Stimulated activated CD8-positive, alpha-beta memory T cell treated with anti-CD3 and anti-CD28 coated beads, Interleukin-15, amount 100 ng/mL, for 4 hours (primary cell): ENCODE measurements at places on chromosomes 12 and 14.

DNA sequence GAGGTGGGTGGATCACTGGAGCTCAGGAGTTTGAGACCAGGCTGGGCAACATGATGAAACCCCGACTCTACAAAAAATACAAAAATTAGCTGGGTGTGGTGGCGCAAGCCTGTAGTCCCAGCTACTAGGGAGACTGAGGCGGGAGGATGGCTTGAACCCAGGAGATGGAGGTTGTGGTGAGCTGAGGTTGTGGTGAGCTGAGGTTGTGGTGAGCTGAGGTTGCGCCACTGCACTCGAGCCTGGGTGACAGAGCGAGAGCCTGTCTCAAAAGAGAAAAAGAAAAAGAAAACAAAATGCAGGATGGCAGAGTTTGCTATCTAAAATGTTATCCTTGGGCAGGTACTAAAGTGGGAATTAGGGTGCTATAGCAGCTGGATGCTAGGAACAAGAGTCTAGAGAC, 10.8 kb upstream of the GPRC5A start:
- no peak for DNase-seq

DNA sequence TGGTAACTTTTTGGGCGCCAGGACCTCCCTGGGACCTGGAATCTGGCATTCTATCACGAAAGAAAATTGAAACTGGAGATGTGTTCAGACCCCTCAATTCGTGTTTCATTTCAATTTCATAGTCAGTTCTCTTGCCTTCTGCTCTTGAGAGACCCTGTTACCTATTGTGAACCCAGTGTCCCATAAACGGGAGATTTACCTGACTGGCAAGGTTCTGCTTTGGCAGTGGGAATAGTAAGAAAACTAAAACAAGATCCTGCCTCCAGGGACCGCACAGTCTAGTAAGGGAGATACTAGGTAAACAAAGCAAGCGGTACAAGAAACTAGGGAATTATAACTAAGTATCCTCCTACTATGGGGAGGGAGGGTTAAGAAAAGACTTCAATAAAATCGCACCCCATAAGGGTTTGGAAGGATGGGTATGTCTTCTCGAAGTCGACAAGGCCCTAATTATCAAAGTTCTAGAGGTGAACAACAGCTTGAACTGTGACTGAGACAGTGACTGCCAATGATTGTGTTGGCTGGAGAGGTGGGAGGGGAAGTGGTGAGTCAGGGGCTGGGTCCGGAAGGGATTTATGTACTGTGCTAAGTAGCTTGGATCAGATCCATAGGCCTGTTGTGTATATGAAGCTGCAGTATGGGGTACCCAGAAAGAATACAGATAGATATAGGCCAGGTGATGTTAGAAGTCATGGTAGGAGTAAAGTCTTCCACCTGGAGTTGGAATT, 754 bp downstream of the ACSS3 start:
- DNase-seq: no peak

GRCh38 chr14:79836577-79836976, 374.7 kb downstream of the DIO2 start:
- no peak for DNase-seq

- no peak for DNase-seq
These were observed 36.0 kb downstream of the AMN start for GRCh38 chr14:102958461-102958860.

DNA sequence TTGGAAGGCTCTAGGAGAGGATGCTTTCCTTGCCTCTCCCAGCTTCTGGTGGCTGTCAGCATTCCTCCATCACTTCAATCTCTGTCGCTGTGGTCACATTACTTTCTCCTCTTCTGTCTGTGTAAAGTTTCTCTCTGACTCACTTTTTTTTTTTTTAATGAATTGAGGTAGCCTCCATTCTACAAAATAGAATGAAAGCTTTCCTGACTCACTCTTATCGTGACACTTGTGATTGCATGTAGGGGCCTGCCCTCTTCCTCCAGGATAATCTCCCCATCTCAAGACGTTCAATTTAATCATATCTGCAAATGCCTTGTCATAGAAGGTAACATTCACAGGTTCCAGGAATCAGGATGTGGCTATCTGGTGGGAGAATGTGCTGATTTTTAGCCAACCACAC, 153.5 kb upstream of the HMGA2 start:
- no peak for DNase-seq

DNA sequence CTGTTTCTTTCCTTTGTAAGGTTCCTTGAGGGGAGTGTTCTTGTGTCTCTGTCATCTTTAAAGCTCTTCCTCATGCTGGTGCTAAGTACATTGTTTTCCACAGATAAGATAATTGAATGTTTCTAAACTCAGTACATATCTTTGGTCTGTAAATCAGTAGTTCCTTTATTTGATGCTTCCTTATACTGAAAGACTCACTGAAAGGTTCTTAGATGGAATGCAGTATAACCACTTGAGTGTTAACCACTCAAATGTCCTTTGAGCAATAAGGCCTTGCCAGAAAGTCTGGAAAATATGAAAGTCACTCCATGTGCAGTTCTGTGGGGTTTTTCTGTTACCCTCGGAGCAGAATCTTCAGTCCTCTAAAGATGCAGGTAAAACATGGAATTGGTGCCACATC, 23.0 kb upstream of the RNU6-8 start:
- DNase-seq: no peak

DNA sequence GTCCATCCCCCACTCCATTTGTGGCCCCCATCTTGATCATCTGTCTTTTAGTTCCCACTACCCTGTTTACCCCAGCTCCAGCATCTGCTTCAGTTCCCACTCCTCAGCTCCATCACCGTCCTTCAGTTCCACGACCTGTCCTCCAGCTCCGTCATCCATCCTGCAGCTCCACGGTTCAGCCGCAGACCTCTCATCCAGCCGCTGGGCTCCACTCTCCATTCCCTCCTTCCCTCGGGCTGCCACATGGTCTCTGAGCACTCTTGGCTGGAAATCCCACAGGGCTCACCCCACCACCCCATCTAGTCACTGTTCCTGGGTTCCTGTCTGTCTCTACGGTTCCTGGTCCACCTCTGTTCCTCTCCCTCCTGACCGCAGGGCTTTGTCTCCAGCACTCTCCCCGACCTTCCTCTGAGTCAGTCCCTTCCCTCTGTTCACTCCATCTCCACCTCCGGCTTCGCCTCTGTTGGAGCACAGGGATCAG, 3.3 kb upstream of the P3H3 start:
- DNase-seq: no peak

GRCh38 chr12:131740626-131741025, 29.7 kb downstream of the SFSWAP start:
- DNase-seq: no peak

DNA sequence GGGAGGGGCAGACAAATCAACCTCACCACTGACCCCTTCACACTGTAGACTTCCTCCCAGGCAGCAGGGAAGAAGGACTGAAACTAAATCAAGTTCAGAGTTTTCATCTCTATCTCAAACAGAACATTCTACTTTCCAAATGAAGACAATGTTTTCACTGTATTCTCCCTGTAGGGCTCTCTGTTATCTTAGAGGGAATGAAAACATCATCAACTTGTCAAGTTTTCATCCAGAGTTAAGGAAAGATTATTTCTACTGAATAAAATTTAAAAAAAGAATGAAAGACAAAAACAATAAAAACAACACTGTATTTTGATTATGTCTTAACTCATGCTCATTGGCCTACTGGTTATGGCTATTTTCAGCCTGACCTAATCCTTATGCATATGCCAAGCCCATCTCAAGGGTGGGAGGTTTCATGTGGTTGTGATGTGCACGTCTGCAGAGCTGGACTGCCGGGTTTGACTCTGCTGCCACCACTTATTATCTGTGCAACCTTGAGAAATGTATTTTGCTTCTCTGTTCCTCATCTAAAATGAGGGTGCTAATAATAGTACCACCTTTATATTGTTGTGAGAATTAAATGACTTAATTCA, 152.0 kb upstream of the AVPR1A start:
- DNase-seq: no peak
